SIG-M5 (cell line): ENCODE measurements at places on chromosomes 13 and 19.

DNA sequence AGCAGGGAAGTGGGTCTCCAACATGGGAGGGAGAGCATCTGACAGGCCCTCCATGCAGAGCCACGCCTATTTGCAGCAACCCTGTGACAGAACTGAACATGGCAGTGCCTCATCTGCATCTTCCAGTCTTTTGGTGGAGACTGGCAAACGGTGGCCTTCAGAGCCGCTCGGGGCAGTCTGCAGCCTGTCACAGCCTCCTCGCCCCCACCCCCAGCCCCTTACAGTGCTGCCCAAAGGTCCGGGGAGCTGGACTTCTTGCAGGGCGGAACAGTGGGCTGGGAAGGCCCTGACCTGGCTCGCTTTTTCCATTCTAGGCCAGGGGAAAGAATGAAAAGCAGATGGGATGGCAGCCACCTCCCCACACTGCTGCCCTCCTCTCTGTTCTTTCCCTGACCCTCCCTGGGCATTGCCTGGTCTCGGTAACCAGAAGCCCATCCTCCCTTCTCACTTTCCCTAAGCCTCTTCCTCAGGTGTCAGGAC, 2.7 kb downstream of the CALM3 start:
- no peak for DNase-seq

GRCh38 chr19:40129425-40129824, 38.7 kb upstream of the ZNF780A start:
- DNase-seq = no peak

DNA sequence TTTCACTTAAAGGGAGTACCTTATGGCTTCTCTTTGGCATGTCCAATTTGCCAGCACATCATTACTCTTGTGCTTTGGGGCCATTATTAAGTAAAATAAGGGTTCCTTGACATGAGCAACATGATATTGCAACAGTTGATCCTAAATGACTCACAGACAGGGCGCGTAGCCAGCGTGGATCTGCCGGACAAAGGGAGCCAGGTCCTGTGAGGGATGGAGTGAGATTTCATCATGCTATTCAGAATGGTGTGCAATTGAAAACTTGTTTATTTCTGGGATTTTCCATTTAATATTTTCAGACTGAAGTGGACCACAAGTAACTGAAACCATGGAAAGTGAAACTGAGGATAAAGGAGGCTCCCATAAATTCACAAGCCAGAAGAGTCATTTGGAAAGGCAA, 48.6 kb upstream of the WASF3 start:
- DNase-seq = no peak

DNA sequence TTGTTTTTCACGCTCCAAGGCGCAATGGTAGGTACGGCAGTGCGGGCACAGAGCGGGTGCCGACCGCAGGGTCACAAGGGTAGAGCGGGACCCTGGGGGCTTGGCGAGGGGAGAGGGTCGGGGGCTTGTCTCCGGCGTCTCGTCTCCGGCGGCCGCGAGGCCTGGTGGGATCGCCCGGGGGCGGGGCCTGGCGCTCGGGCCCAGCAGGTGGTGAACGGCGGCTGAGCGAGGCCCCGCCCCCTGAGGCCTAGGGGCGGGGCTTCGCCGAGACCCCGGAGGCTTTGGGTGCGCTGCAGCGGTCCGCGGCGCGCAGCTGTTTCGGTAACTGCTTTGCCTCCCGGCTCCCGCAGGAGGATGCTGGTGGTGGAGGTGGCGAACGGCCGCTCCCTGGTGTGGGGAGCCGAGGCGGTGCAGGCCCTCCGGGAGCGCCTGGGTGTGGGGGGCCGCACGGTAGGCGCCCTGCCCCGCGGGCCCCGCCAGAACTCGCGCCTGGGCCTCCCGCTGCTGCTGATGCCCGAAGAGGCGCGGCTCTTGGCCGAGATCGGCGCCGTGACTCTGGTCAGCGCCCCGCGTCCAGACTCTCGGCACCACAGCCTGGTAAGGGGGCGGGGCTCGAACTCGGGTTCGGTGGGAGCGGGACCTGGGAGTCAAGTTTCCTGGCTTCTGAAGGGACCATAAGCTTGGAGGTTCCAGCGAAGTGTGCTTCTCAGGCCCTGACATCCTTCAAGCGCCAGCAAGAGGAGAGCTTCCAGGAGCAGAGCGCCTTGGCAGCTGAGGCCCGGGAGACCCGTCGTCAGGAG, at the start of gene TSEN34:
TSS of gene TSEN34 (plus strand) at position 298 of the 800 bp plus-strand sequence. CDS start at position 355, 57 bp downstream.
- DNase-seq = no peak

DNA sequence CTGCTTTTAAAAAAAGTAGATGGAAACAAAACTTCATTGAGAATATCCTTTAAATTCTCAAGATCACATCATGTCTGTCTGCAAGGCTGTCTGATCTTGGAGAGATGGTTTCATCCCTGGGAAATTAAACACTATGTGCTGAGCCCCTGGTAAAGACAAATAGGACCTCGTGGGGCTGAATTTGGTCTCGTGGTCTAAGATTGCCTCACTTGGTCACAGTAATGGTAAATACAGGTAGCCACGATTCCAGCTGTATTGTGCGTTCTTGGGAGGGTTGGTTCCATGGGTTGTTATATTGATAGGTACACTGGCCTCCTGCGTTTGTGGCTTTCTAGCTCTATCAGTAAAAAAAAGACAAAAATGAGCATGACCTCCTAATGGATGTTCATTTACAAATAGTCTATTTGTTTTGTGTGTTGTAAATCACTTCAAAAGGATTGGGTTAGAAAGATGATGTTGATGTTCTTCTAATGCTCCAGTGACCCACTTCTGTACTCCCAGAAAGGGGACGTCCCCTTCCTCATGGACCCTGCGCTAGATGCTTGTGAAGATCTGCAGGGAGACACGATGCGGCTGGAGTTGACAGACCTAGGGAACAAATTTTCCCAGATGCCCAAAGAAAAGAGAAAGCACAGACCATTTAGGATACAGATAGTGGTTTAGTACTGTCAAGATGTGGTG, 1.8 kb downstream of the CEBPG start:
- DNase-seq = no peak

- no peak for DNase-seq
Measured at GRCh38 chr13:71879129-71879535, 12.1 kb upstream of the DACH1 start.

- no peak for DNase-seq
Measured at GRCh38 chr19:12664406-12665280, 1.9 kb downstream of the MAN2B1 start.

GRCh38 chr19:9914001-9914314, 22.4 kb downstream of the OLFM2 start:
- DNase-seq = no peak
